Body of pancreas (tissue), 4 donors: ENCODE measurements at places on chromosomes 4 and X.

DNA sequence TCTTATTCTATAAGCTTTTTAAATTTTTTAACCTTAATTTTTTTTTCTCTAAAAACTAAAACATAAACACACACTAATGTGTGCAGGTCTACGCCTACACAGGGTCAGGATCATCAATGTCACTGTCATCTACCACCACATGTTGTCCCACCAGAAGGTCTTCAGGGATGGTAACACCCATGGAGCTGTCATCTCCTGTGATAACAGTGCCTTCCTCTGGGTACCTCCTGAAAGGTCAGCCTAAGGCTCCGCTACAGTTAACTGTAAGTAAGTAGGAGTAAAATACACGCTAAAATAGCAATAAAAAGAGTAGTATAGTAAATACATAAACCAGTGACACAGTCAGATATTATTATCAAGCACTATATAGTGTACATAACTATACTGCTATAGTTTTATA is 45.9 kb upstream of the GPRIN3 start:
- DNase-seq: no peak

DNA sequence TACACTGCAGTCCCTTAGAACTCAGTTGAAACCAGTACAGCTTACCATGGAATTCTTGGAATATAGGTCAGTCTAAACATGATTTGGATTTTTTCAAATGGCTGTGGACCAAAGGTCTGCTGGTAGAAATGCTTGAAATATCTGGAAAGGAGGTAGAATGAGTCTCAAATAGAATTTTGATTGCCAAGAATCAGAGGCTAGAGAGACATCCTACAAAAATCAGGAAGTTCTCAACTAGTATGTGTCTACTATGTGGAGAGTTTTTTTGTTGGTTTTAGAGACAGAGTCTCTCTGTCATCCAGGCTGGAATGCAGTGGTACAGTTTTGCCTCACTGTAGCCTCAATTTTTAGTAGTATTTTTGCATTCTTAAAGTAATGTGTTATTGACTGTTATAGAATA is 53.6 kb downstream of the PAQR3 start:
- no peak for DNase-seq

GRCh38 chrX:39251995-39252394 is 450.7 kb downstream of the MID1IP1 start:
- DNase-seq: no peak

DNA sequence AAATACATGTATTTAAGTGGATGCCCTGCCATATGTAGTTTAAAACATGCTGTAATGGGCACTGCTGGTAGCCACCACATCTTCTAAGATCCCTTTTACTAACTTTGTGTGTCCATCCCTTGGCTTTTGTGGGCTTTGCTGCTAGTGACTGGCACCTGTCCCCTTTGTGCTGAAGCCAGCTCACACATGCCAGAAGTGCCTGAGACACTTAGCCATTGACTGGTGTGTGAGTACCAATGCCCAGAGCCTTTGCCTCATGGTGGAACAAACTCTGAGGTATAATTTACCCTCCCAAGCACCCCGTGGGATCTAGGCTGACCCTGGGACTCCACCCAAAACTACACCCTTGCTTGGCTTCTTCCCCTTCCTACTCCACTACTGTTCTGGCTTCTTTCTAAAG is 33.0 kb downstream of the ARHGAP6 start:
- no peak for DNase-seq

GRCh38 chr4:153916273-153916755 is 127.4 kb upstream of the SFRP2 start:
- no peak for DNase-seq
